NCI-H2171 treated with DMSO at 0.1 percent for 48 hours (cell line): ENCODE measurements at places on chromosomes 1 and 21.

GRCh38 chr1:171645553-171646248, 6.8 kb downstream of the MYOC start:
- peak; percentile 75 for DNase-seq

DNA sequence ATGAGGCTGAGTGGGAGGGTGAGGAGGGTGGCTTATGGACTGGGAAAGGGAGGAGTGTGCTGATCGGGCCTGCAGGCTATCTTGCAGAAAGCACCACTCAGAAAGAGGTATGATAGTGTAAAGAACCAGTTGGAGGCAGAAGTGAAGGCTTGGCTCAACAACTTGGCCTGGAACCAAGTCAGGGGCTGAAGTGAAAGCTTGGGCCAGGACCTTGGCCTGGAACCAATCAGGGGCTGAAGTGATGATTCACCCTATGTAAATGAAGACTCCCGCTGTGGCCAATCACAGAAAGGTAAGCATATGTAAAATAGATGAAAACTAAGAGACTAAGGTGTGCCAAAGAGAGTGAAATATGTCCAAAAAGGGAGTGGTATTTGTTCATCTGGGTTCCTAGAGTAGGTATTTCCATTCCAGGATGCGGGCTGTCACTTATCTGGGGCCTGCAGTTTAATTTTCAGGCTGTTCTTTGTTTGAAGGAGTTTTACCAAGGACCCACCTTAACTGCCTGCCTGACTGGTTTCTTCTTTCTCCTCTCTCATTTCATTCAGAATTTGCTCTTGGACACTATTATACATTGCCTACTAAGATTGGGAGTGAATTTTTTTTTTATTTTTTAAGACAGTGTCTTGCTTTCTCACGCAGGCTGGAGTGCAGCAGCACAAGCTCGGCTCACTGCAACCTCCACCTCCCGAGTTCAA, 5.1 kb upstream of the RFX5 start:
- no peak for DNase-seq

GRCh38 chr1:48105165-48105564, 108.0 kb upstream of the TRABD2B start:
- DNase-seq, result no peak

DNA sequence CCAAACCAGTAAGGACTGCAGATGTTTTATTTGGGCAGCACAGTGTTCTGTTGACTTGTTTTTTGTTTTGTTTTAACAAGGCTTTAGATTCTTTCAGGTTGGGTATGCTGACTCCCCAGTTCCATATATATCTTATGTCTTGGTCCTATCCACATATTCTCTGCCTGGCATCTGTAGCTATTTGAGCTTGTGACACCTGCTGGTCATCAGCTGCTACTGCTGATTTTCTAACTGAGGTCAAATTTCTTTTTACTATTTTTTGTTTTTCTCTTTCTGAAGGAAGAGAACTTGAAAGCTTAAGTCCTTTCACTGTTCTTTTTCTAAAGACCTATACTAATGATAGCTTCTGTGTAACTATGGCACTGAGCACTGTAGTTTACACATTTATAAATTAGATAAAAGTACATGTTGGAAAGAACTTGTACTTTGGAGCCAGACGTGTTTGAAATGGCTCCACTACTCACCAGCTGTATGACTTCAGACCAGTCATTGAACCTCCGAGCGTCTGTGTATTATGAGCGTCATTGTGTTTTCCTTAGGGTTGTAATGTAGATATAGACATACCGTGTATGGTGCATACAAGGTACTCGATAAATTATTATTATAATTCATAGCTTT, 109.4 kb downstream of the NRDC start:
- DNase-seq, result peak; percentile 49

- peak; percentile 59 for DNase-seq
These were observed 23.5 kb downstream of the CYP4B1 start for GRCh38 chr1:46822248-46822826.

DNA sequence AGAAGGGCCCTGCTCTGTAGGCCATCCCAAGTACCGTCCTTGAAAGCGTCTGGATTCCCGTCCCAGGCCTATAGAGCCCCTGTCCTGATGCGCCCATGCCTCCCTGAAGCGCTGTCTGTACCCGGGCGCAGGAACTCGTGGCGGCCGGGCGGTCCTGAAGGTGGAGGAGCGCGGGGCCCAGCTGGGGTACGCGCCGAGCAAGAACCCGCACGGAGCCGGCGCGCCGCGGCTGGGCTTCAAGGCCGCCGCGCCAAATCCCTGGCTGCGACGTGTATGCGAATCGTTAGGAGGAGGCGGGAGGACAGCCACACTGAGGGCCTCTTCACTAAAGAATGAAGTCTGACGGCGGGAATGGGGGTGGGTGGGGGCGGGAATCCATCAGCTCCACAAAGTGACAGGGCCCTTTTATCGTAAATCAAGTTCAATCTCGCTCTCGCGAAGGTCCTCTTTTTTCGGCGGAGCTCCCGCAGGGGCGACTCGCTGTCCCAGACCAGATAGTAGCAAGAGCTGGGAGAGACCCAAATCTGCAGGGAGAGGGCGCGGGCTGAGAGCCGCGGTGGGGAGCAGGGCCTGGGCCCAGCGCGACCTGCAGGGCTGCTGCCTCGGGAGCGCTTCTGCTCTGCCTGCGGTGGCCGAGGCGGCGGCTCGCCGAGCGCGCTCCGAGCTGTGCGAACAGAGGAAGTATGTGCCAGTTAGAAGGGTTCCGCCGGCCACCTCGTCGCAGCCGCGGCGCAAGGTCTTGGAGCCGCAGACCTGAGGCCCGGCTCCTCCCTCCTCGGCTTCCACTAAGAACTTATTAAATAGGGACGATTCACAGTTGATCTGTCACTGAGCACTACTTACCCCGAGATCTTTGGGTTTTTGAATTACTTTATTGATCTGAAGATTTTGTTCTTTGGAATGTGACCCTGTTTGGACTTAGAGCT, 10.4 kb downstream of the BARHL2 start:
- DNase-seq, result no peak

- DNase-seq, result no peak
These were observed 3.3 kb downstream of the GLIS1 start for GRCh38 chr1:53735681-53736080.

DNA sequence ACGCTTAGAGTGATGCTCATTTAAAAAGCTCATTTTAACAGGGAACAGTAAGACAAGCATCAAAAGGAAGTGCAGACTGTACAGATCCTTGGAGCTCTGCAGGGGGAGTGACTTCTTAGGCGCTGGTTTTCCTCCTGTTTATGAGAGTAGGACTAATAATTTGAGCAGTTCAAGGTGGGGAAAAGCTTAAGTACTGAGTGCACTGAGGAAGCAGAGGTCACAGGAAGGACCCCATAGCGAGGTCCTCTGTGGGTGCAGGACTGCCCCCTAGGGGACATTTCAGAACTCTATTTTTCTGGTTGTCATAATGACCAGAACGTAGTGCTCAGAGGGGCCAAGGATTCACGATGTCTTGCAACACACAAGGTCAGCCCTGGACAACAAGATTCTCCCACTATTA, 112.1 kb downstream of the HLCS start:
- no peak for DNase-seq

DNA sequence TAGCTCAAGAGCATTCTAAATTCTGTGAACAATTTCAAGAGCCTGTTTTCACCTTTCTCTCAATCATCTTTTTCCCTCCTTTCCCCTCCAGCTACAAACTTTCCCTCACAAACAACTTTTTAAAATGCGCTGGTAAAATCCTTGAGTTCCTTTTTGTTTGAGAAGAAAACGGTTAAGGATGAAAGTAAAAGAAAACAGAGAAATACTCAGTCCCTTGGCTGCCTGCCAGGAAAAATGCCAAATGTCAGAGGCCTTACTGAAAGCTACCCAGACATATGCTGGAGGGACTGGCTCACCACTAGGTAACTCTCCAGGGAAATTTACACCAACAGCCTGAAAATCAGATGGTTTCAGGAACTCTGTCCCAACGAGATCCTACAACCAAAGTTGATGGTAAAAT, 11.0 kb upstream of the SERBP1 start:
- peak; percentile 65 for DNase-seq

- peak; percentile 31 for DNase-seq
These were observed at the start of gene PSEN2 for GRCh38 chr1:226870401-226871279. Gene PSEN2, plus strand, starts transcription at chr1:226870616. Its CDS starts 11,292 bp downstream, at chr1:226881908.

- no peak for DNase-seq
These were observed 11.8 kb downstream of the ZBED6 start for GRCh38 chr1:203807196-203807595.

DNA sequence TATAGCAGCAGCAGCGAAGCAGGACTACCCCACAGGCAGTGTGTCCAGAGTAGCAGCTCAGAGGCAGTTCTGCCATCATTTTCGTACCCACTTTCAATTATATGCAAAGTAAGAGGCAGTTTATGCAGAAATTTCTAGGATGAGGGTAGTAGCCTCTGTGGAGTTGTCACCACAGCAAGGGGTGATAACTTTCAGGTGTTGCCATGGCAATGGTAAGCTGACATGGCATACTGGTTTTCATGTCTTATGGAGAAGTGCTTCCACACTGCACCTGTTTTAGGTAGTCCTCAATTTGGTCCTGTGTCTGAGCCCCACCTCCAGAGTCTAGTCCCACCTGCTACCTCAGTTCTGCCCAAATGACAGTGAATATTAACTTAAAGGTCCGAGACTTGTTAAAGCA, 133.3 kb upstream of the SYT6 start:
- no peak for DNase-seq

DNA sequence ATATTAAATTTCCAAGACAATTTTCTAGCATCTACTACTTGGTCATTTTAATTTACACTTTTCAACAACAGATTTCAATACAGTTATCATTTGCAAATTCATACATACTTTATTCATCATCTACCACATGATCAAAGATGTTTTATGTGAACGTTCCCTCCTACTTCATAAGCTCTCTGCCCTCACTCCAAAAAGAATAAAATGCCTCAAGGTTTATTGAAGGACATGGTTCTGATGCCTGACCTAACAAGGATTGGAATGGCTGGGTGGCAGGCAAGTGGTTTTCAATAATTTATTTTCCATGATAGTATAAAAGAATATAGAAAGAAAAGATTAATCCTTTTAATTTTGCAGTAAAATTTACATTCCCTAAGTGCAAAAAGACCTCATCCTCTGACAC, 5.4 kb downstream of the CDKN2C start:
- DNase-seq, result peak; percentile 21

DNA sequence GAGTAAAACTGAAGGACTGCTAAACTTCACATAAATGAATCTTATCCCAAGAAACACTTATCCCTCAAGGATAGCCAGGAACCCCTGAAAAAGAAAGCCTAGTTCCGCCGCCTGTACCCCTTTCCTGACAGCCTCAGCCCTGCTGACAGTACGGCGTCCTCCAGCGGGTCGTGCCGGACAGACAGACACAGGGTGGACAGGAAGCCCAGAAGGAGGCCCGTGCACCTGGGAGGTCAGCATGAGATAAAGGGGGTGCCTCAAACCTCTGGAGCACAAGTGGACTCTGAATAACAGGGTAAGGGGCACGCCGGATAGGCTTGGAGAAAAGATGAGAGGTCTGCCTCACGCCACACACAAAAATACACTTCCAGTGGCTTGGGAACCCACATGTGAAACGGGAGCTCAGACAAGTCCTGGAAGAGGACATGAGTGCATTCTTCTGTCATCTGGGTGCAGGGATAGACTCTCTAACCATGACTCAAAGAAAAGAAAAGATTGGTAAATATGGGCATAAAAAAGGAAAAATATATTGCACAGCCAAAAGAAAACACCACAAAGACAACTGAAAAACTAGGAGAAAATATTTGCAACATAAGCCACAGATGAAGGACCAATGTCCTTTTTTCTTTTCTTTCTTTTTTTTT, 17.3 kb upstream of the ADARB1 start:
- DNase-seq, result no peak

DNA sequence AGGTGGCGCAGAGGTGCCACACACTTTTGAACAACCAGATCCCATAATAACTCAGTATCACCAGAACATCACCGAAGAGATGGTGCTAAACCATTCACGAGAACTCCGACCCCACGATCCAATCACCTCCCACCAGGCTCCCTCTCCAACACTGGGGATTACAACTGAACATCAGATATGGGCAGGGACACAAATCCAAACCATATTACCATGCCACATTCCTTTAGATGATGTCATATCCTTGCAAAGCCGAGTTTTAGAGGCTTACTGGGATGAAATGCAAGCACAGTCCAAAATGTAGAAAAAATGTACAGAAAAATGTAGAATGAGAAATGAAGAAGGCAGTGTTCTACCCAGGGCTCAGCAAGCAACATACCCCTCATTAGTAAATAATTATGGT, 64.7 kb downstream of the SGIP1 start:
- no peak for DNase-seq

- DNase-seq, result peak; percentile 73
These were observed 217.9 kb downstream of the KCNH1 start for GRCh38 chr1:210915890-210916507.

DNA sequence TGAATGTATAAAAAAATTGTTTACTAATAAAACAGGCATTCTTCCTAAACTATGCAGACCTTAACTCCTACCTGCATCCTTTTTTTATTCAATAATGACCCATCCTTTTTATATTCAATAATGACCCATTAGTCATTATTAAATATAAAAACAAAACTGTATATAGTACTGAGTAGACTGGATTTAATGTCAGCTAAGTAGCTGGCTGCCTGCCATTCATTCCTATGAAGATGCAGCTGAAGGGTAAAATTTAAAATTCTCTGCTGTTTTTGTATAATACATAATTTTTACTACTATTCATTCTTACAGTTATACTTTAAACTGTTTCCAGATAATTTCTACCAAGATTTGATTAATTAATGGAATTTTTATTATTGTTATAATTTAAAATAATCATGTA, 79.3 kb downstream of the DENND1B start:
- no peak for DNase-seq

- no peak for DNase-seq
These were observed 61.9 kb downstream of the WNT9A start for GRCh38 chr1:227885648-227886502.

DNA sequence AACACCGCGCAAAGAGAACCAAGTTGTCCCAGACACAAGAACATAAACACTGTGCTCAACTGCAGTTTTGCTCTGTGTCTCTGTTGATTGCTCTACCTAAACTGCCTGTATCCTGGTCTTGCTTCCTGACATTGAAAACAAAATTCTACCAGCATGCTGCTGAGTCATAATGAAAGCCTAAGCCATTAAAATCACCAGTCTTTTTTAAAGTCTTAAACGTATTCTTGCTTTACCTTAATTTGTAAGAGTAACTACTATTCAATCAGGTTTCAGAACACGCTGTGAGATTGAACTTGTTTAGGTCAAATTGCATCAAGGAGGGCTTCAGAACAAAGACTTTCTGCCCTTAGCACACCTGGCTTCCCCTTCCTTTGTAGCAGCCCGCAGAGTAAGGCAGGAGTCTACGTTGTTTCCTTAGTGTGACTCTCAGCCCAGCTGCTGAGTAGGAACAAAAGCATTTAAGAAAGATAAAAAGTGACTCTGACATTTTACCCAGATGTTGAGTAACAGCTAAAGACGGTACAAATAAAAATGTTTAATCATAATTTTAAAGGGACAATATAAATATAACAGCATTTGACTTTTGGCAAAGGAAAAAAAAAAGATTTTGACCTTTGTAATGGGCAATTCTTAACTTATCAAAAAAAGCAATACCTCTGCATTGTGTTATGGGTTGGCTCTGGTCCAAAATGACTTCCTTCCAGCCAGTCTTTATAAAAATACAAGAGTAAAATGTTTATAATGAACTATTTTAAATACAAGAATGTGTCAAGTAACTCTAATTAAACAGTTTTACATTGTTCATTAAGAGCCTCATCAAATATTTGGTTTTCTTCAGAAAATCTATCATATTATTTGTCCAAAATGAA, 186.9 kb upstream of the ADGRL4 start:
- no peak for DNase-seq
